ENCODE measurements at places on chromosomes 13 and 19.

GRCh38 chr13:83100237-83100636, 782.0 kb downstream of the SLITRK1 start:
- no peak for DNase-seq

DNA sequence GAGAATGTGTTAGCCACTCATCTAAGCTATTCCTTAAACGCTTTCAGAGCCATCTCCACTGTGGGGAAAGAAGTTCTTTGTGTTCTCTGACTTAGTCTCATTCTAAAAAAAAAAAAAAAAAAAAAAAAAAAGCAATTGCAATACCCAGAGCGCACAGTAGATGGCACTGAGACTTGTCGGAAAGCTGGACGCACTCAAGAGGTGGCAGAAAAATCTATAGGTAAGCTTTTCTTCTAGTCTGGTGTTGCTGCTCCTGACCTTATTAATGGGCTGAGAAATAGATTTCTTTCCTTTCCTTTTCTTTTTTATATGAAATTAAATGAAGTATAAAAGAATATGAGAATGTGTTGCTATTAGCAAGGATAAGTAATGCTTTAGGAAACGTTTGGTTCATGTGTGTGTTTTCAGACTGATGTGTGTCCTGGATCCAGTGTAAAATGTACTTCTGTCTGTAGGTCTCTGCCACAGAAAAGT, 4.7 kb upstream of the GJB2 start:
- no peak for DNase-seq

DNA sequence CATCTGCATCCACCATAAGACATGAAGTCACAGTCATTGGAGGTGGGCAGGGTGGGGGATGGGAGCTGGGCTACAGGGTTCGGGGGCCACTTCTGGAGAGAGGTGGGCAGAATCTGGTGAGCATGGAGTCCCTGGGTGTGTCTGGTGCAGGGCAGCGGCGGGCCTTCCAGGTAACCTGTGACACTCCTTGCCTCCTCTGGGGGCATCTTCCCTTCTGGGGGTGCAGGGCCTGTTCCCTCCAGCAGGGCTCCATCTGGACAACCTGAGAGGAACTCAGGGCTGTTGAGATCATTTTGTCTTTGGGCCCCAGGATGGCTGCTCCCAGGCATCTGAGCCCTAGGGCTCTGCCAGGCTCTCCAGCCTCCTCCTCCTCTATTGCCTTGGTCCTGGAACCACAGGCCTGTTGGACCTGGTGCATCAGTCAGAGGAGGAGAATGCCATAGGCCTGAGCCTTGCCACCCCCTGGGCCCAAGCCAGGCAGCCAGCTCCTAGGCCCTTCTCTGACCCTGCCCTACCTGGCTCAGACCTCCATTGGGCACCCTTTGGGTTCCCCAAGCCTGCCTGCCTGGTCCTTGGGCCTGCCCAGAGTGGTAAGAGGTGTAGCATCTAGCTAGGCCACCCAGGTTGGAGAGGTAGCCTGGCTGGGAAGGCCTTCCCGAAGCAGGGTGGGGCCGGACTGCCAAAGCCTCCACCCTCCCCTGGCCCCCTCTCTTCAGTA, 13.4 kb downstream of the LYL1 start:
- DNase-seq = no peak

DNA sequence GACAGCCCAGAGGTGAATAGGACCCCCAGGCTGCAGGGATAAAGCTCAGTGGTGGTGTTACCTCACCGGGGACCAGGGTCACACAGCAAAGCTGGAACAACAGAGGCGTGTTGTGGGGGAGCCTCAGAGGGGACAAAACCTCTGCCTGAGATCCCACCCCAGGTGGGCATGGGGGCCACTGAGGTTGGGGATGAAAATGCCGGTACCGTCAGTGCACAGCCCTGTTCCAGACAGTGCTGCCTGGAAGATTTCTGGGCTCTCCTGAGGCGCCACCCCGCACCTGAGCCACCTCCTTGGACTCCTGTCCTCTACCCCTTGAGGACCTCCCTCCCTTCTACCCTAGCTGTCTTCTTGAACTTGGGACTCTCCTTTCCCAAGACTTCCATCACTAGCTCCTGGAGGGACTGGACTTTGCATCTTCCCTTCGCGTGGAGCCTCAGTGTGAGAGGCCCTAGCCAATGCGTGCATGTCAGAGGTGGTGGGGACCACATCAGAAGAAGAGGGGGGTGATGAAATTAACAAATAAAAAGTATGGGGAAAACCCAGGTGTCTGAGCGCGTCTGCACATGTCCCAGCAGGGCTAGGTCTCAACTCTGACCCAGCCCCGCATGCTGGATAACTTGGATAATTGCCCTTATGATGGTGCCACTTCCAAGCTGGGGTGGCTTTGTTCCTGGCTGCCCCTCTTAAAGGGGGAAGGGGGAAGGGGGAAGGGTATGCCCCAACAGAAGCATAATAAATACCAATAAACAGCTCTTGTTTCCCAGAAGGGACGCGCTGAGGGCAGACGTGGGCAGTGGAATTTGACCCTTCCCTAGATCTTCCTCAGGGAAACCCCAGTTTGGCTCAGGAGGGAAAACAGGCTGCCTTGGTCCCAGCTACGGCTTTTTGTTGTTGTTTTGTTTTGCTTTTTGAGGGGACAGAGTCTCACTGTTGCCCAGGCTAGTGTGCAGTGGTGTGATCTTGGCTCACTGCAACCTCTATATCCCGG, 11.6 kb downstream of the CNFN start:
- DNase-seq = no peak

- no peak for DNase-seq
Measured at GRCh38 chr19:19185853-19186740, 5.9 kb downstream of the BORCS8 start.

GRCh38 chr19:15062036-15062435, 12.8 kb downstream of the CASP14 start:
- DNase-seq = no peak

- no peak for DNase-seq
Measured at GRCh38 chr13:27915301-27916207, 4.2 kb upstream of the PDX1 start.

Data from NCI-H1417 treated with DMSO at 0.1 percent for 48 hours (cell line).